ENCODE measurements at places on chromosomes 4 and X.

- no peak for DNase-seq
Observed at GRCh38 chrX:118928151-118928550, 46.3 kb upstream of the LONRF3 start.

GRCh38 chrX:44971674-44972073, 98.7 kb downstream of the KDM6A start:
- no peak for DNase-seq

- no peak for DNase-seq
Observed at GRCh38 chr4:38566806-38567398, 97.1 kb upstream of the KLF3 start.

DNA sequence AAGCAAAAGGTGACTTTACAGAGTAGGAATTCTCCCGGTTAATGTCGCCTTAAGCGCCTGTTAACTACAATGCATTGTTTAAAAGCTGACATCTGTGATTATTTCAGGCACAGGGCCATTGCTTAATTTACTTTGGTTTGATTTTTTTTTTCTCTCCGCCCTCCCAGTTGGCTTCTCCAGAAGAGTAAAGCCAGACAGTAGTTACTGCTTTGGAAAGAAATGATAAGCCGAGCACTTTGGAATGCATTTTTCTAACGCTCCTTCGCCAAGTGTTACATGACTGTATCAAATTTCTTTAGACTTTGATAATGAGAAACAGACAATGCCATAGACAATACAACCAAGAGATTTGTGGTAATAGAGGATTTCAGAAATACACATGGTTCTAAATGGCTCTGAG, 383.0 kb upstream of the TENM3 start:
- DNase-seq = no peak

- DNase-seq = no peak
Observed at GRCh38 chr4:38663090-38663800, 754 bp upstream of the KLF3 start.

GRCh38 chrX:17537723-17538243, 162.8 kb downstream of the NHS start:
- DNase-seq = no peak

DNA sequence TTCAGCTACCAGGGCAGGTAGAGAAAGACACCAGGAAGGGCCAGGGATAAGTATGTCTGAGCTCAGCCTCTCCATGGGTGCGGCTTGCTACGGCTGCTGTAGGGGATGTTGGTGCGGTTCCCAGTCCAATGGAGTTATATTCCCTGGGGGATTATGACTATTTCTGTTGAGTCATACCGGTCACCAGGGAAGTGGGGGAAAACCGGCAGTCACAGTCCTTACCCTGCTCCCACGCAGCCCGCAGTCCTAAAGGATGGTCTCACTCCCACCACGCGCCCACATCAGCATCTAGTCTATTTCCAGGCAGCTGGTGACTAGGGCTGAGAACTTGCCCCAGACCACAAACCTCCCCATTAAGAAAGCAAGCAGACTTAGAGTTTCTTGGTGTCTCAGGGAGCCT, 191.6 kb downstream of the VEGFC start:
- DNase-seq = no peak

- DNase-seq = no peak
Observed at GRCh38 chrX:50432829-50433289, 37.8 kb downstream of the DGKK start.

GRCh38 chr4:118850488-118851173, 14.7 kb upstream of the SEC24D start:
- DNase-seq = no peak

DNA sequence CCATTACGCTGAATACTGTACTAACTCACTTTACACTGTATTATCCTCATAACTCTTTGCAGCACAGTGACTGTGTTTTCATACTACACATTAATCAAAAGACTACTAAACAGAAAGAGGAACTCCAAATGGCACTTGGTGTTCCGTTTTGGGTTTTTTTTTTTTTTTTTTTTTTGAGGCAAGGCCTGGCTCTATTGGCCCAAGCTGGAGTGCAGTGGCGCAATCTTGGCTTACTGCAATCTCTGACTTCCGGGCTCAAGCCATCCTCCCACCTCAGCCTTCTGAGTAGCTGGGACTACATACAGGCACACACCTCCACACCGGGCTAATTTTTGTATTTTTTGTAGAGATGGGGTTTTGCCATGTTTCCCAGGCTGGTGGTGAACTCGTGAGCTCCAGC, 10.7 kb downstream of the KLHL8 start:
- no peak for DNase-seq

DNA sequence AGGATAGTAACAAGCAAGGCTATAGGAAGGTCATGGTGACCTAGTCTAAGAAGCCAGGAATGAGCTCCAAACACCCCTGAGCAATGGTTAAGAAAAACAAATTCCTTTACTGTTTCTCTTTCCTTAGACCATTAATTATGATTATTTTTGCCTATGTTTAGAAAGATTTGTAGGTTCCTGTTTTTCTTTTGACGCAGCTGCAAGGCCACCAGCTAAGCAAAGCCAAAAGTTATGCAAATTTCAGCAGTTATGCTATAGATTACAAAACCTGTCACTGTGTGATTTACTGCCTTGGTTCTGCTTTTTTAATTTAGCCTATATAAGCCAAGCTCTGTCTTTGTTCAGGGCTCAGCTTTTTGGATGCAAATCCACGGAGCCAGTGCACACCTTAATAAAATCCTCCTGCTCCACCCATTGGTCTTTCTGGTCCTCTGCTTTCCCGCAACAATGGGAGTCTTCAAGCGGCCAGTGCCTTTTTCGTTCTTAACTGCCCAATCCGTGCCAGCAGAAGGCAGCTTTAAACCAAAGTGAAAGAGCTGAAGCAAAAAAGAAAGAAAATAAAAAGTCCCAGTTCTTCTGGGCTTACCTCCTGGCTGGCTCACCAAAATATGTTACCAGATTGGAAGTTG, 1.4 kb upstream of the CEP135 start:
- no peak for DNase-seq

GRCh38 chr4:82692101-82692780, 106.4 kb downstream of the SCD5 start:
- DNase-seq = no peak

- DNase-seq = no peak
Observed at GRCh38 chr4:13988353-13989305, 361.1 kb upstream of the BOD1L1 start.

- DNase-seq = no peak
Observed at GRCh38 chr4:141932490-141932889, 296.1 kb downstream of the IL15 start.

DNA sequence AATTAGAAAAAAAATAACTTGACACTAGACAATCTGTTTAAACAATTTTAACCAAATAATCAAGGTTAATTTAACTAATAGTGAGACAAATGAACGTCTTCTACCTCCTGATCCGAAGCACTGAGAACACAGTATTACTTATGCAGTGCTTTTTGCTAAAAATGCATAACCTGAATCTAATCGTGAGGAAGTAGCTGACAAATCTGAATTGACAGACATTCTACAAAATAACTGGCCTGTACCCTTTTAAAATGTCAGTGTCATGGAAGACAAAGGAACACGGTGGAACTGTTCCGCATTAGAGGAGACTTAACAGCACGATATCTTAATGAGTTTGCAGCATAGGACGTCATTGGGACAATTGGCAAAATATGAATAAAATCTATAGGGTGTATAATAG, 631.2 kb upstream of the ZFP42 start:
- no peak for DNase-seq

DNA sequence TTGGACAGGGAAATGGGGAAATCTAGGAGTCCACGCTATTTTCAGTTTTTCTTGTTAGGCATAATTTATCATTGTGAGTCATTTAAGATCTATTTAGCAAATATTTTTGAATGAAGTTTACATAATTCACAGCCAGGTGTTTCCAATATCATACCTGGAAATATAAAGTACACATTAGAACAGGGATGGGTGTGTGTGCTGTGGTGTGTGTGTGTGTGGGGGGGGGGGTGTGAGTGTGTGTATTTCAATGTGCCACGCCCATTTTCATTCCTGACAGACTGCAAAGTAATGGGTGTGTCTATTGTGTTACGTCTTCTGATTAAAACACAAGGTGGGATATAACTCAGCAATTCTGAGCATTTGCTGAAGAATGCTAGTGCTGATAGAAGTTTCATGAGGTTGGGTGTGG, 33.2 kb downstream of the ARHGAP10 start:
- DNase-seq = no peak

GRCh38 chrX:53080628-53081580, 1.3 kb upstream of the TSPYL2 start:
- DNase-seq = no peak

- no peak for DNase-seq
Observed at GRCh38 chr4:147933316-147933715, 201.4 kb downstream of the ARHGAP10 start.

DNA sequence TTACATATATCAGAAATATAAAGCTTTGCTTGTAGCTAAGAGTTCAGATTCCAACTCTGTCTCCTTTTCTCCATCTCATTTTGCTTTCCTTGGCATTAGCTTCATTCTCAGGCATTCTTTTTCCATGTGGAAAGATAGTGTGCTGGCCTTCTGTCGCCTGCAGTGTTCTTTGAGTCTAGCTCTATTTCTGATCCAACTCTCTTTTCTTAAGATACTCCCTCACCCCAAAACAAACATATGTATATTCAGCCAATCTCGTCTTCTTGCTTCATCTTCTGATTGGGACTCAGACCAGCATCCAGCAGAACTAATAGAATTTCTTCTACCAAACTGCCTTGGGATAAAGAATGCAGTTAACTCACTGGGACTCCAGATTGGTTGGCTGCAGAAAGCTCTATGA, 532.2 kb downstream of the MID1IP1 start:
- DNase-seq = no peak

- DNase-seq = no peak
Observed at GRCh38 chr4:56424697-56425514, 10.5 kb downstream of the PPAT start.

- no peak for DNase-seq
Observed at GRCh38 chrX:74890676-74891430, 34.4 kb downstream of the NEXMIF start.

- DNase-seq = no peak
Observed at GRCh38 chr4:188717661-188718060, 578.4 kb downstream of the TRIML1 start.

GRCh38 chr4:67447873-67448272, 97.4 kb downstream of the CENPC start:
- DNase-seq = no peak

GRCh38 chr4:3201718-3202702, 46.9 kb upstream of the MSANTD1 start:
- DNase-seq = peak; percentile 40

GRCh38 chr4:33422656-33423055, 2702.5 kb downstream of the PCDH7 start:
- no peak for DNase-seq

DNA sequence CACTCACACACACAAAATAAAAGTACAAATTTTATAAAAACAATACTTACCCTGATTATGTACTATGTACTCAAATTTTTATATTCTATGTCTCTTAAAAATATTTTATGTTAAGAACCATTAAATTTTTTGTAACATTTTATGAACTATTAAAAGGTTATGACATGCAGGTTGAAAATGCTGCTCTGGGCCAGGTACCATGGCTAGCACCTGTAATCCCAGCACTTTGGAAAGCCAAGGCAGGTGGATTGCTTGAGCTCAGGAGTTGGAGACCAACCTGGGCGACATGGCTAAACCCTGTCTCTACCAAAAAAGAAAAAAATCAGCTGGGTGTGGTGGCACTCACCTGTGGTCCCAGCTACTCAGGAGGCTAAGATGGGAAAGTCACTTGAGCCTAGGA, 29.4 kb upstream of the SPINK2 start:
- no peak for DNase-seq

DNA sequence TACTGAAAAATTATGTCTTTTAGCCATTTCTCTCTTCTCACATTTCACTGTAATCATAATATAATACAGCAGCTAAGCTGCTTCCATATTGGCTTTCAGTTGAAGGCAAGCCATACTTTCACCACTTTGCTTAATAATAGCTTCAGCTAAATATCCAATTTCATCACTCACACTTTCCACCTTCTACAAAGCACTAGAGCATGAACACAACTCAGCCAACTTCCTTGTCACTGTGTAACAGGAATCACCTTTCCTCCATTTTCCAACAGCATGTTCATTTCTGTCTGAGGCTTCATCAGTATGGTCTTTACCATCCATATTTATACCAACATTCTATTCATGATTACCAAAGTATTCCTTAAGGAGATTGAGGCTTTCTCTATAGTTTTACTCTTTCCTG, 219.8 kb upstream of the CTSO start:
- no peak for DNase-seq

- no peak for DNase-seq
Observed at GRCh38 chr4:7021930-7022664, 21.1 kb upstream of the TADA2B start.

DNA sequence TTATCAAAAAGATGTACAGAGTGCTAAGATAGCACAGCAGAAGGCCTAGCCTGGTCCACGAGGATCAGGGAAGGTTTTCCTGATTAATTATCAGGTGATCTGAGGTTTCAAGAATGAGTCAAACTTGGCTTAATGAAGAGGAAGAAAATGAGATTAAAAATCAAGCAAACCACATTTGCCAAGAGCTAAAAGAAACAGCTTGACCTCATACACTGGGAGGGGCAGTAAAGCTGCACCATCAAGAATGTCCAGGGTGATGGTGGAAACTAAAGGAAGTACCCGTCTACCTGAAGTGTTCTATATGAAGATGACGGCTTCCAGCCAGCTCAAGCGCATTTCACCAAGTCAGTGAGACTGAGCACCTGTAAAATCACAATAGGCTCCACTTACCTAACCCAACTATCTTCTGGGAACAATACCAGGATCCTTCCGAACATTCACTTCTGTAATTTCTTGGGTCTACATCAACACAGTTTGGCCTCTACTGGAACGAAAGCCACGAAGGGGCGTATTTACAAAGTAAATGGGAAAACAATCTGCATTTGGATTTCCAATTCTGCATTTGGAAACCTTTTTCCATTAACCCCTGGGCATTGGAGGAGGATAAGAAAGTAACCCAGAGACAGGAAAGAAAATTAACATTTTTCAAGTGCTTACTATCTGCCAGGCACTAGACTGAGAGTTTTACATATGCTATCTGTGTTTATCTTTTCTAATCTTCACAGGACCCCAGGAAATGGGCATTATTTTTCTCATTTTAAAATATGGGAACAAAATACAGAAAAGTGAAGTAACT, 114.0 kb upstream of the DCLK2 start:
- DNase-seq = no peak

DNA sequence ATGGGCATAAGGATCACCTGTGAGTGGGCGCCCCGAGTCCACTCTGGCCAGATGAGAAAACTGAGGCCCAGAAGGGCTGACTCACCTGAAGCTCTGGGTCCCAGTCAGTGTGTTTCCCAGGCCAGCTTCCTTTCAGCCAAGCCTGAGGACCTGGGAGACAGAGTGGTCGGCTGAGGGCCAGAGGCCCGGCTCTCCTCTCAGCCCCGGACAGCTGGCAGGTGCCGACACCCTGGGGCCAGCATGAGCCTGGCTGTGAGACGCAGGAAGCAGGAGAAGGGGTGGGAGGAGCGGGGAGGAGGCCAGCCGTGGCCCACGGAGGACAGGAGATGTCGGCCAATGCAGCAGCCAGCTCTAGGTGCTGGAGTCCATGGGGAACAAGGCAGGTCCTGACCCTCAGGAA, 28.9 kb downstream of the ATP2B3 start:
- DNase-seq = no peak

GRCh38 chr4:158775091-158775651, 6.3 kb downstream of the FNIP2 start:
- DNase-seq = no peak

GRCh38 chr4:87224141-87224923, 3.9 kb upstream of the KLHL8 start:
- DNase-seq = no peak

GRCh38 chr4:25346913-25347312, 30.1 kb upstream of the ANAPC4 start:
- no peak for DNase-seq

GRCh38 chr4:104418286-104418685, 76.4 kb downstream of the CXXC4 start:
- no peak for DNase-seq
